CD4-positive, alpha-beta T cell treated with Interleukin-2 at 100 ng/mL for 4 hours (primary cell): ENCODE measurements at places on chromosomes 11 and 22.

GRCh38 chr11:46698597-46698996 is 1.8 kb downstream of the ARHGAP1 start:
- DNase-seq, result no peak

DNA sequence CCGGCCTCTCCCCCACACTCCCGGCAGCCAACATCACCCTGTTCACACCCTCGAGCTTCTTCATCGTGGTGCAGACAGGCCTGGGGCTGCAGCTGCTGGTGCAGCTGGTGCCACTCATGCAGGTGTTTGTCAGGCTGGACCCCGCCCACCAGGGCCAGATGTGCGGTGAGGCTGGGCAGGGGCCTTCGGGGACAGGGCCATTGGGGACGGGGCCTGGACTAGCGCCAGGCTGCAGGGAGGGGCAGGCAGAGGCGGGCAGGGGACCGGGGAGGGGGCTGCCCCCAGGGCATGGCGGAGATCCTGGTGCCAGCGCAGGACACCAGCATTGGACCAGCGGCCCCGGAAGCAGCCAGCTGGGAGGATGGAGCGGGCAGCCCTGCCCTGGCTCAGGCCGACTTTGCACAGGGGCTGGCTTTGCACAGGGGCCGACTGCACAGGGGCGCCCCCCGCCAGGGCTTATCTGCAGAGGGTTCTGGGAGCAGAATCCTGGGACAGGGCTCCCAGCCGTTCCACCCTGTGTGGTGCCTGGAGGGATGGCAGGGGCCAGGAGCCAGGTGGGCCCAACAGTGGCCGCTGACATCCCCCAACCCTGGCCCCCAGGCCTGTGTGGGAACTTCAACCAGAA is 8.6 kb downstream of the MUC5B start:
- DNase-seq, result no peak

DNA sequence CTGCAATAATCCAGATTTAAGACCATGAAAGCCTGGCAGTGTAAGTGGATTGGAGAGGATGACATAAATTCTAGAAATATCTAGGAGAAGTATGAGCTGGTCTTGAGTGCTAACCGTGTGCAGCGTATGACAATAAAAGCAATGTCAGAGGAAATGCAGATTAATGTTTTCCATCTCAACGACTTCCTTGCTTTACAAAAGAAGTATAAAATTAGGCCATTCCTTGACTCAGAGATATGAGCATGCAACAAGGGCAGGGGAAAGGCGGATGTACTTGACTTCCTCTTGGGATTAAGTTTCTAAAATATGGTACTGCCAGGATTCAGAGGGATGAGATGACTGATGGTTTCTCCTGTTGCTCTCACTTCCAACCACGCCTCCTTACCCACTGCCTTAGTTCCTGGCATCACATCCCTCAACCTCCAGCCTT is 32.3 kb downstream of the ADAMTS15 start:
- no peak for DNase-seq

- no peak for DNase-seq
Observed at GRCh38 chr11:67419325-67420049, 4.0 kb downstream of the CARNS1 start.

- DNase-seq, result no peak
Observed at GRCh38 chr11:106524436-106524835, 447.0 kb downstream of the AASDHPPT start.

DNA sequence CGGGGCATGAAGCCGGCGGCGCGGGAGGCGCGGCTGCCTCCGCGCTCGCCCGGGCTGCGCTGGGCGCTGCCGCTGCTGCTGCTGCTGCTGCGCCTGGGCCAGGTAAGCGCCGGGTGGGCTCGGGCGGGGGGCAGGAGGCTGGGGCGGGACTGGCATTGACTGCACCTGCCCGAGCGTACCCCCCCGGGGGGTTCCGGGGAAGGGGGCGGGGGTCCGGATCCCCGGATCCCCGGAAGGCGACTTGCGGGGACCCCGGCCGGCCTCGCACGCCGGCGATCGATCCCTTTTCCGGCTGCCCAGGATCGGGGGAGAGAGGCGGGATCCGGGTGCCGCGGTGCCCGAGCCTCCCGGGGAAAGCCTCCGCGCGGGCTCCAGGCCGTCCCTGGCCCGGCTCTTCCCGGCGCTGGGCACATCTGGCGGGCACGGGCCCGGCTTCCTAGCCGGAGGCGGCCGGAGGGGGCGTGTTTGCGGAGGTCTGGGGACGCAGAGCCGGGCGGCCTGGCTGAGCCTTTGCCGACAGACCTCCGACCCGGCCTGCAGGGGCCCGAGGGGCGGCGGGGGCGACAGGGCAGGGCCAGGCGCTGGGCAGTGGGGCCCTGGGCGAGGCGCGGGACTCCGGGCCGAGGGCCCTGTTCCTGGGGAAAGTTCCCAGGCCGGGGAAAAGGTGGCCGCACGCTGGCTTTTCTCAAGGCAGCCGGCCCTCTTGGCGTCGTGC is 705 bp downstream of the PTPRJ start:
- no peak for DNase-seq

DNA sequence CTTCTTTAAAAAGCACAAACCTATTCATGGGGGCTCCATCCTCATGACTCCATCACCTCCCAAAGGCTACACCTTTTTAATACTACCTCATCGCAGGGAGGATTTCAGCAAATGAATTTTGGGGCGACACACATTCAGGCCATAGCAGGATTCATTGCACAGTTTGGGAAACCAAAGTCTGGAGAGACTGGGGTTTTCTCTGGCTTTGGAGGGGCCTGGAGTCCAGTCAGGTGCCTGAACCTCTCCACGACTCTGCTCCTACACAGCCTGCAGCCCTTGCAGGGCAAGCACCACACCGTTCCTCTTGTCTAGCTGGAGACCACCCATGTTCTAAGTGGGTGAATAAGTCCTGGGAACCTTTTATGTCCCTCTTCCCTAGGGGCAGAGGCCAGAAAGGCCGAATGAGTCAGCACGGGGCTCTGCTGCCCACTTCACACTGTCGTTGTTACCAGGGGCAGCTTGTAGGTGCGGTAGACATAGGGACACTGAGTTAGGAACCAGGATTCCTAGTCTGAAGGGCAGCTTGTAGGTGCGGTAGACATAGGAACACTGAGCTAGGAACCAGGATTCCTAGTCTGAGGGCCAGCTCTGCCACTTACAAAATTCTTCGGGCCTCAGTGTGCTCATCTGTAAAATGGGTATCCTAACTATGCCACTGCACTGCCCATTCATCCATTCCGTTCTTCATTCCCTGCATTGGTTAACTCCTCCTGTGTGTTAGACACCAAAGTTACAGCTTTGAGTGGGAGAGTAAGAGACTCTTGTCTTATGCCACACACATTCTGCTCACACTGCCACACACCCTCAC is 251.7 kb upstream of the B3GAT1 start:
- no peak for DNase-seq

- no peak for DNase-seq
Observed at GRCh38 chr11:121555121-121555520, 102.4 kb upstream of the SORL1-AS1 start.

GRCh38 chr11:18091731-18092130 is 14.2 kb downstream of the SAAL1 start:
- no peak for DNase-seq

- DNase-seq, result no peak
Observed at GRCh38 chr11:113764527-113765219, 8.8 kb downstream of the ZW10 start.

DNA sequence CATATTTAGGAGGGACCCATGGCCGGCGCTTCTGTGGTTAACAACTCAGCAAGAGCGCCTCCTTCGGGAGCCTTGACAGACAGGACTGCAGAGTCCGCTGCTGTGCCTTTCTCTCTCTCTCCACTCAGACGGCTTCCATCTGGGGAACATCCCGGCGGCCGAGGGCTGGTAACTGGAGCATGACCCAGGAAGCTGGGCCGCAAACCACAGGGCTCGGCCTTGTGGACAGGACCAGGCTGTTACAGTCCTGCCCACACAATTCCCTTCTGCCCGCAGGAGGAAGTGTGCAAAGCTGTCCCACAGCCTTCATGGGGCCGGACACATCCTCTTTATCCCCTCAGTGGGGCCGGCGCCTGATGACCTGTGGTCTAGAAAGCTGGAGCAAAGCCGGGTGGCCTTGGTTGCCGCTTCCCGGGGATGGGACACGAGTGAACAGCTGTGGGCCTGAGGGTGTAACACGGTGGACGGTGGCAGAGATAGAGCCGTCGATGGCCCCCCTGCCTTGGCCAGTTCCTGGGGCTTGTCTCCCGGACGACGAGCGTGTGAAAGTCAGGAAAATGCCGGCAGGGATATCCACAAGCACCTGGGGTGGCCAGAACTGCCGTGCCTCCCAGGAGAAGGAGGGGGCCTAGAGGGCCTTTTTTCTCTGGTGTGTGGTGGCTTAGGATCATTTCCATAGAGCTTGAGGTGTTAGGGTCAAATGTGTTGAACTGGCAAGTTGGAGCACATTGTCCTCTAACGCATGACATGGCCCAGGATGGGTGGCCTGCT is 50.1 kb downstream of the FBLN1 start:
- no peak for DNase-seq

- DNase-seq, result no peak
Observed at GRCh38 chr11:27212248-27212780, 150.7 kb downstream of the CCDC34 start.

DNA sequence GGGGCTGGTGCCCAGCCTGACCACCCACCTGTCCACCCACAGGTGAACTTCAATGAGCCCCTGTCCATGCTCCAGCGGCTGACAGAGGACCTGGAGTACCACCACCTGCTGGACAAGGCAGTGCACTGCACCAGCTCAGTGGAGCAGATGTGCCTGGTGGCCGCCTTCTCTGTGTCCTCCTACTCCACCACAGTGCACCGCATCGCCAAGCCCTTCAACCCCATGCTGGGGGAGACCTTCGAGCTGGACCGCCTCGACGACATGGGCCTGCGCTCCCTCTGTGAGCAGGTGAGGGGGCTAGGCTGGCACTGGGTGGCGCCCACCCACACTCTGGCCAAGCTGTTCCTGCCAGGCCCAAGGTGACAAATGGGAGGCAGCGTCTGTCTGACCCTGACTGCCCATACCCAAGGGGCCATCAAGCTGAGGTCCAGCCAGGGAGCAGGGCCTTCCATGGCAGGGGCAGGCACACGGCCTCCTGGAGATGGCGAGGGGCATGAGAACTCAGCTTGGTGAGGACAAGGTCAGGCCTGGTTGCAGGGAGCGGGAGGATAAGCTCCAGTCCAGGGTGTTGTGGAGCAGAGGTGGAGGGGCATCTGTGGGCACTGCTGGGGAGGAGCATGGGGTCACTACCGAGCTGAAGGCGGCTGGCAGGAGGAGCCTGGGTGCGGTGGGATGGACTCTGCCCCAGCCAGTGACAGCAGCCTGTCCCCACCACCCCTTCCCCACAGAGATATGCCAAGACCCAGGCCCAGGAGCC is 77.7 kb downstream of the MORC2 start:
- DNase-seq, result peak; percentile 14

DNA sequence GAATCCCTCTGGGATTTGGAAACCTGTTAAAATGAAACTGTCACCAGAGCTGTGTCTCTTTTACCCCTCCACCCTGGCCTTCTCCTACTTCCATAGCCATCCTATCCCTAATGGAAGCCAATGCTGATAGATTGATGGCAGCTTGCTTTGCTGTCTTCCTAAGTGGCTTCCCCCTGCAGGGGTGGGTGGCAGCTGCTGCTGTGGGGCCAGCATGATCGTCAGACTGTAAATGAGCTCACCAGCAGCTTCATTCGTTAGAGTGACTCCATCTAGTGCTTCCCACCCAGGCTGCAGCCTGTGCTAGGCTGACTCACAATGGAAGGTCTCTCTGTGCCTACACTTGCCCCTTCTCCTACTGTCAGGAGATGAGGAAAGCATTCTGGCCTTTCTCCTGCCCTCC is 311.0 kb downstream of the BUD13 start:
- DNase-seq, result no peak

GRCh38 chr11:12845163-12845562 is 164.0 kb upstream of the RASSF10 start:
- no peak for DNase-seq

- peak; percentile 64 for DNase-seq
Observed at GRCh38 chr22:17742527-17742902, 31.8 kb downstream of the BID start.

DNA sequence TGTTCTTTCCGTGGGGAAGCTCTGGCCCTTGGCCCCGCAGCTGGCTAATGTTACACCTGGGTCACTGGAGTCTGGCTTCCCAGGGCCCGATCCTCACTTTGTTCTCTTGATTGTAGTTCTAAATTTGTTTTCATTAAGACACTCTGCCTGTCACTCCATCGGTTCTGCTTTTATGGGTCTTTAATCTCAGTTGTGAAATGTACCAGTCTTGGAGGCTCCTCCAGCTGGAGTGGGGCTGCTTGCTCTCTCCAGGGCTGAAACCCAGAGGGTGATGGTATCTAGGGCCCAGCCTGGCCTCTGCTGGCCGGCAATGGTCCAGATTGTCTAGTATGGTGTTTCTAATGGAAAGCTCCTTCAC is 352.9 kb downstream of the TENM4 start:
- DNase-seq, result no peak

DNA sequence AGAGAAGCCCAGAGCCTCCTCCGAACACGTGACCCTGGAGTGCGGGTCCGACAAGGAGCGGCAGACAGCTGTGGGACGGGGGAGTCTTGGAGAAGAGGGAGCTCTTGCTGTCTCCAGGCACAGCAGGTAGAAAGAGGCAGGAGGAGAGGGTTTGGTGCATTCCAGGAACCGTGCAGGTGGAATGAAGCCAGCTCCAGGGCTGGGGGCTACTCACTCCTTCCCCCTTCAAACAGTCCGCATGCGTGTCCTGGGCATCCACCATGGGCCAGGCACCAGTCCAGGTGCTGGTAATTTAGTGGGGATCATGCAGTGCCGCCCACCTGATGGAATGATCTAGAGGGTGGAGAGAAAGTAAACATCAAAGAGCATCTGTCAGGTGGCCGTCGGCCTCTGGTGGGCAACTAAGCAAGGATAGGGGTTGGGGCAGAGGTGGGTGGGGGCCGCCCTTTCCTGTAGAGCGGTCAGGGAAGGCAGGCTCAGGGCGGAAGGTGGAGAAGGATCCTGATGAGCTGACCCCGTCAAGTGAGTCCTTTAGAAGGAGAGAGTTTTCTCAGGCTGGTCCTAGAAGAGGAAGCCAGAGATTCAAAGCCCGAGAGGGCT is 850.0 kb downstream of the TBC1D22A start:
- no peak for DNase-seq

GRCh38 chr22:46379066-46379930 is 43.8 kb downstream of the TRMU start:
- DNase-seq, result no peak

GRCh38 chr11:110793556-110793955 is 81.3 kb upstream of the ARHGAP20 start:
- DNase-seq, result no peak

- DNase-seq, result no peak
Observed at GRCh38 chr11:83036701-83037100, 35.0 kb downstream of the RAB30 start.

DNA sequence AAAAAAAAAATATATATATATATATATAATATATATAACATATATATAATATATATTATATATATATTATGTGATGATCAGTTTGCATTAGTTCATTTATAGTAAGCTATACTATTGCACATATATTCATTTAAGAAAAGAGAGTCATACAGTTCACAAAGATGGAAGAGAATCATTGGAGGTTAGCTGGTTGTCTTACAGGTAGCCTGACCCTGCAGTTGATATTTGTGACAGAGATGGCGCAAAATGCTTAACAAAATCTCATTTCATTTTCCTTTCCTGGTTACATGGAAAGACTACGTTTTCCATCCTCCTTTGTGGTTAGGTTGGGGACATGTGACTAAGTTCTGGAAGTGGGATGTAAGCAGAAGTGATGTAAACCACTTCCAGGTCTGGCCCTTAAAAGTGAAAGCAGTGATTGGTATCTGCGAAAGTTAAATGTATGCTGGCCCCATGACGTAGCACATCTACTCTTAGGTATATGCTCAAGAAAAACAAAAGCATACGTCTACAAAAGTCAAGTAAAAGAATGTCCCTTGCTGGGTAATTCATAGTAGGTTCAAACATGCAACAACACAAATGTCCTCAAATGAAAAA is 7.2 kb upstream of the TMEM135 start:
- peak; percentile 22 for DNase-seq
